Hindlimb muscle (tissue), 1 donor: ENCODE measurements at places on chromosomes 6 and 20.
A peak's percentile ranks its signal among the peaks of the same experiment; 100 is the strongest.

- DNase-seq = no peak
Observed at GRCh38 chr6:104579310-104579863, 280.3 kb downstream of the HACE1 start.

DNA sequence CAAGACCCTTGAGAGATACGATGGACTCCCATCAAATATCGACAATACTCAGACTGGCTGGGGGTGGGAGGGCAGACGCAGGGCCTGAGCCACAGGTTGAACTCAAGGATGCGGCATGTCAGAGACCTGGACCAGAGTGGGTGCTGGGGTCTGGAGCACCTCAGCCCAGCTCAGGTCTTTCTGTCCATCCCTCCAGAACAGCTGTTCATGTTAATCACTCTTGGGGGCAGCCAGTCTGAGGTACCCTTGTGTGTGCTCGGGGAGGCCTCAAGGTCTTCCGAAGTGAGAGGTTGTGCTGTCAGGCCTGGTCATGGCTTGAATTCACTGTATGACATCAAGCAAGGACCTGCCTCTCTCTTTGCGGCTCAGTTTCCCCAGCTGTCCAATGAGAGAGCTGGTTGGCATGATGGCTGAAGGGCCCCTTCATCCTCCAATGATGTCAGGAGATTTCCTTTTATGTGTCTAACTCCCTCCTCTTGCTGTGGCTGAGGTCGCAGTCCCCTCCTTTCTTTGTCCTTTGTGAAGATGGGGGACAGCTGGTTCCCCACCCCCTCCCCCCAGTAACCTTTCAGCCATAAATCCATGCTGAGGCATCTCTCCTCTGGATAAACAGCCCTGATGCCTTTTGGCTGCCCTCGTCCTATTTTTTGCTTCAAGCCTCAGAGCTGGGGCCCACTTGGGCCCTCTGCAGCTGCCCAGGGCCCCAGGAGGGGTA is 15.3 kb downstream of the MYH7B start:
- no peak for DNase-seq

DNA sequence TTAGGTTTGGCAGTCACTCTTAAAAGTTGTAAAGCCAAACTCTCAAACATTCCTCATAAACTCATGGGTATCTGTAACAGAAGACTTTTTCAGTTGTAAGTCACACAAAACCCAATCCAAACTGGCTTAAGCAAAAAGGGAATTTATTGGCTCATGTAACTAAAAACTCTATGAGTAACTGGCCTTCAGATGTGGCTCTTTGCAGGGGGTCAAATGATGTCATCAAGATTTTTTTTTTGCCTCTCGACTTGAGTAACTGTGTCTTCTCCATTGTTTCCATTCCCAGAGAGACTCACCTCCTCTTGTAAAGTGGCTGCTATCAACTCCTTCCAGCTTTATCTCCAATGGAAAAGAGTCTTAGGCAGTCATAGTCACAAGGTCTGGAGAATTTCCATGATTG is 645.0 kb downstream of the DHX35 start:
- peak; percentile 12 for DNase-seq

- DNase-seq = no peak
Observed at GRCh38 chr6:164344801-164345291, 930.3 kb downstream of the QKI start.

- no peak for DNase-seq
Observed at GRCh38 chr6:113754291-113754690, 102.9 kb upstream of the MARCKS start.

DNA sequence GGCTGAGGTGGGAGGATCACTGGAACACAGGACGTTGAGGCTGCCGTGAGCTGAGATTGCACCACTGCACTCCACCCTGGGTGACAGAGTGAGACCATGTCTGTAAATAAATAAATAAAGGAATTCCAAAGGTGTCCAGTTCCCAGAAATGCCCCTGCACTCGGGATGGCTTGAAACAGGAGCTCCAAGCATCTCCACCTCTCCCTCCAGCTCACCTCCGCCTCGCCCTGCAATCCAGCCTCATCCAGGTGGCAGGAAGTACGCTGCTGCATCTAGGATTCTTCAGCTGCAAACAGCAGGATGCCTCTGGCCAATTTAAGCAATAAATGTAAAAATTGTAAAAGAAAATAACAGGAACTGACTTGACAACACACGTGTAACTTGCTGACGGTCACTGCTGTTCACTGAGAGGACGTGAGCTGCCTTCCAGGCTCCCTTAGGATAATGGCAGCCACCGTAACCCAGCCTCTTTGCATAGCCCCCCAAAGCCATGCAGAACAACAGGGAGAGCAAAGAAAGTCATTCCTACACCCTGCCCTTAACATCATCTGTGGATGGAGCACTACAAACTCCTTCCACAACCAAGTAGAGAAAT is 11.4 kb upstream of the GRM4 start:
- no peak for DNase-seq

- no peak for DNase-seq
Observed at GRCh38 chr6:112744827-112745226, 397.7 kb downstream of the RFPL4B start.

DNA sequence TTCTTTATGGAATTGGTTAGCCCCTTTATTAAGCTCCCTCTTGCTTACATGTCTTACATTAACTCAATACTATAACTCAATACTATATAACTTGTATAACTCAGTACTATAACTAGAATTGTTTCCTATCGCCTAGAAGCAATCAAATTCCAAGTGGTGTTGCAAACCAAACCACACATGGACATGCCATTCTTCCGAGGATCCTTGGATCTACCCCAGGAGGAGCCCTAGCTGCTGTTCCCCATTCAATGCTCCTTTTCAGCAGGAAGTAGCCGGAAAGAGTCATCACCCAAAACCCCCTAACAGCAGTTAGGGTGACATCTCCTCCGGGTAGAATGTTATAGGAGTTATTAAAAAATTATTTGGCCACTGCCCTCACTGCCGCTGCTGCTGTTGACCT is 40.5 kb downstream of the PLN start:
- no peak for DNase-seq

GRCh38 chr20:46652699-46653098 is 1.4 kb upstream of the SLC13A3 start:
- DNase-seq = no peak

GRCh38 chr20:63931735-63932134 is 24.5 kb downstream of the UCKL1 start:
- DNase-seq = no peak

DNA sequence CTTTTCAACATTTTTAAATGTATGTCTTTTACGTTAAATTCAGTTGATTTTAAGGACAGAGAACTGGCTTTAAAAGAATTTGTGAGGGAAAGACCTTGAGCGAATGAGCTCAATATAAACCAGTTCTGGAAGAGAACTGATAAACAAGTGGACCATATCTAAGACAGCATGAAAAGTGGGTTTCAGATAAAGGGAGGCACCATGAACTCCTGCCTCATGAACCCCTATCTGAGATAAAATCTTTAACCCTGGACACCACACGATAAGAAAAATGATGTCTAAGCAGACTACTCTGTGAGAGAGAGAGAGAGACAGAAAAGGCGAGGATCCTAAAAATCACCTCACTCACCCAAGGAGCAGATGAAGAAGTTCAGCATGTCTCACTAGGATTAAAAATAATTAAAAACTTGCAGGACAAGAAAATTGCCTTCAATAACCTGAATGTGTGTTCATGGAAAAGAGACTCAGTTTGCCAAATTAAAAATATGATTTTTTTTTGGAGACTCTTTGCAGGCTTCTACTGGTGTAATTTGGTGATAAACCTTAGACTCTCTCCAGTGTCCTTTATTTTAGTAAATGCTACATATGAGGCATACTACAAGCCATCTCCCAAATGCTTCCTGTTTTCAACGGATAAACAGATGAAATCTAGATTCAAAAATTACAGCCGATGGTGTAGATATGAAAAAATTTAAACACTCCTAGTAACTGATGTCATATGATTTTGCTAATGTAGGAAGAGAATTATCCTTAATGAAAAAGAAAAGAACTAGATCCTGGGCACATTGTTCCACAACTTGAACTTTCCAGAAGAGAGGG is 299.5 kb downstream of the ADGB start:
- DNase-seq = no peak

GRCh38 chr6:93337014-93337413 is 82.3 kb downstream of the EPHA7 start:
- no peak for DNase-seq

DNA sequence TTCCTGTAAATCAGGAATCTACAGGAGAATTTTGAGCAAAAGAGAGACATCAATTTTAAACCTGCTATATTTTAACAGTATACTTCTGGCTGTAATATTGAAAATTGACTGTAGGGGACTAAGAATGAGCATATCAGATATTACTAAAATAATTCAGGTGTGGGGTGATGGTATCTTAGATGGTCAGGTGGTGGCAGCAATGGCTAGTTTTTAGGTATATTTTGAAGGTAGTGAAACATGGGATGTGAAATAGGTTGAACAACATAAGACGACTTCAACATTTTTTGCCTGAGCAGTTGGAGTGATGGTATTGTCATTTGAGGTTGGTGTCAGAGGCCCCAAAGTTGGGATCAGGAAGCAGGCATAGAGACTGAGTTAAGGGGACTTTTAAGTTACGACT is 32.1 kb downstream of the FAM83B start:
- DNase-seq = no peak

DNA sequence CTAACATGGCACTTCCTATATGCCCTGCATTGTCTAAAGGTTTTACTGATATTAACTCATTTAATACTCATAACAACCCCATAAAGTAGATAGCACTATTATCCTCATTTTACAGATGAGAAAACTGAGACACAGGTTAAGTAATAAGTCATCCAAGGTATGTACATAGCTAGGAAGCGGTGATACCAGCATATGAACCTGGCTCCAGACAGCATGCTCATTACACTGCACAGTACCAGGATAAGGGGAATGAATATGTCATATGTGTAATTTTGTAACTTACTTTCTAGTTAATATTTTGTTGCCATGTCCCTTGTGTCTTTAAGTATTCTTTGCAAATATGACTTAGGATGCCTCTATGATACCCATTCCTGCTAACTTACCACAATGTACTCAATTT is 53.2 kb upstream of the PBOV1 start:
- DNase-seq = no peak

DNA sequence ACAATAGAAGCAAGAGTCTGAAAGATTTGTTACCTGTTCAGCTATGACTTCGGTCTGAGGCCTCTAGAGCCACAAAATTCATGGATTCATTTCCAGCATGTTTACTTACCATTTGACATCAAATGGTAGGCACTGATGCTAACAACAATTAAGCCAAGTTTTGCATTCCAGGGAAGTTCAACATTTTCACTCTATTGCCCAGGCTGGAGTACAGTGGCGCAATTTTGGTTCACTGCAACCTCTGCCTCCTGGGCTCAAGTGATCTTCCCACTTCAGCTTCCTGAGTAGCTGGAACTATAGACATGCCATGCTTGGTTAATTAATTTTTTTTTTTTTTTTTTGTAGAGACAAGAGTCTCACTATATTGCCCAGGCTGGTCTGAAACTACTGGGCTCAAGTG is 114.1 kb upstream of the SGK1 start:
- no peak for DNase-seq
